ENCODE measurements at places on chromosomes 3 and 15.

DNA sequence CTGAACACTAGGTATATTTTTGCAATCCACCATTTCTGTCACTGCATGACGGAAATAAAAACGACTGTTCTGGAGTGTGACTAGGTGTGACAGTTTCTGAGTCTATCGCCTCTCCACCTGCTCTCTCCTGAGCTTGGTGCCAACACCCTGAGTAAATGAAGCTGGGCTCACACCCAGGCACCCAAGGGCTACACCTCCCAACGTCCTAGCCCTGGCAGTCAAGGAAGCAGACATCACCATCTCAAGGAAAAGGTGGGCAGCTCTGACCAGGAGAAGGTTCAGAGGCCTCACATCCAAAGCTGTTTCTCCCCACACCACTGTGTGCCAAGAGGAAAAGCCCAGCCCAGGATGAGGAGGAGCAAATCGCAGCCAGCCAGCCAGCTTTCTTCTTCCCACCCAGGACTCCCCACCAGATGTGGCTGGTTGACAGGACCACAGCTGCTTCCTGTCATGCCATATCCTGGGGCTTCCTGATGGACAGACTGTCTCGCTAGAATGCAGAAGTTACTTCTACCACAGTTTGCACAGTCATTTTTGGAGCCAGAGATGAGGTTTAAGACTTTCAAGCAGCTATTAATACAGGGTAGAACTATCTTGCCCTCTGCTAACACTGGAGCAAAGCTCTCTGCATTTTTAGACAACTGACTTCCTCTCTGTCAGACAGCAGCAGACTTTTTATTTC is 3.3 kb downstream of the SCAMP2 start:
- no peak for DNase-seq

- no peak for DNase-seq
Observed at GRCh38 chr3:128412180-128413002, 54.3 kb downstream of the DNAJB8 start.

DNA sequence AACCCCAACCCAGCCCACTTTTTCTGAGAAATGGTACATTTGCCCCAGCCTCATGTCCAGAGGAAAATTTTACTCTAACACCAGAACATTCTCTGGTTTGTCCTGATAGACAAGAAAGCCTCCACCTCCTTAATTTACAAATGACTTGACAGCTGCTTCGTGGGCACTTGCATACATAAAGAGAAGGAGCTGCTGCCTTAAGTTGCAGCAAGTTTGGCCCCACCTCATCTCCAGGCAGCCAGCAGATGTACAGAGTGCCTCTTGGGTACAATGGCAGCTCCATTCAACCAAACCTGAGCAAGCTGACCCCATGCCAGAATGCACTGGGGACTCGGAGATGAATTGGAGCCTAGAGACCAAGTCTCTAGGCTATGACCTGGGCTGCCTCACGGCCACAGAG is 6.2 kb upstream of the H1-8 start:
- DNase-seq: no peak

DNA sequence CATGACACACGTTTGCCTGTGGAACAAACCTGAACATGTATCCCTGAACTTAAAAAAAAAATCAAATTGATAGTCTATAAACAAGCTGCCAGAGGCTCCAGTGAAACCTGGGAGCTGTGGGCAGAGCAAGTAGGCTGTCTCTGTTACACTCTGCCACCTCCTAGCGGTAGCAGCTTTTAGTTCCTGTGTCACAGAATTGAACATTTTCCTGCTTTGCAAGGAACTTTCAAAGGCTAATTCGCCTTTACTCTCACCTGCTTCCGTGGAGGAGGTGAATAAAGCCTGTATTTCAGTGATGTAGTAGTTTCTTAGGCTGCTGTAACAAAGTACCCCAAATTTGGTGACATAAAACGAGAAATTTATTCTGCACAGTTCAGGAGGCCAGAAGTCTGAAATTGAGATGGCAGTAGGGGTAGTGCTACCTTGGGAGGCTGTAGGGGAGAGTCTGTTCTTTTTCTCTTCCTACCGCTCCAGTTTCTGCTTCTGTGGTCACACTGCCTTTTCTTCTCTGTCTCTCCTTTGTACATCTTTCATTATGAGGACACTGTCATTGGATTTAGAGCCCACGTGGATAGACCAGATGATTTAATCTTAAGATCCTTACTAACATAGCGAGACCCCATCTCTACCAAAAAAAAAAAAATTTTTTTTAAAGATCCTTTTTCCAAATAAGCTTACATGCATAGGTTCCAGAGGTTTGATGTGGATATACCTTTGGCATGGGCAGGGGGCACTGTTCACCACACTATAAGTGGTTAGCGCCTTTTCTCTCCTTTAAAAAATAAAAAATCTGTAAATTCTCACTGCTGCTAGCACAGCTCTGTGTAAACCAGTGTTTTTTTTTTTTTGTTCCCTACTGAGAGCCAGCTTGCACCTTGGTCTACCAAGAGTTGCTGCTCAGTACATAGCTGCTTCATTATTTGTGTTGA is 25.3 kb downstream of the FBXO22 start:
- no peak for DNase-seq

GRCh38 chr15:51870774-51871173 is 41.3 kb downstream of the TMOD3 start:
- no peak for DNase-seq

DNA sequence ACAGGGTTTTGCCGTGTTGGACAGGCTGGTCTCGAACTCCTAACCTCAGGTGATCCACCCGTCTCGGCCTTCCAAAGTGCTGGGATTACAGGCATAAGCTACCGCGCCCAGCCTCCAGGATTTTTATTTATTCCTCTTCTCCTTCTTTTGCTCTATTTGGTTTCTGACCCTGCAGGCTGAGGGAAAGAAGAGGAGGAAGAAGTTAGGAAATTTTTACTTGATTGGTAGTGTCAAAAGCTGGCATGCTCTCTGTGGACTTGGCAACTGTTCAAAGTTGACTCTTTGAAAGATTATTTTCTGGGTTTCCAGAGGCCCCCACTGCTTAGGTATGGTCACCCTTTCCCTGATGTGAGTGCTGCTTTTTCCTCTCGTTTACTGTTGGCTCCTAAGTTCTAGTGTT is 372.2 kb downstream of the DIPK2A start:
- DNase-seq: no peak

- no peak for DNase-seq
Observed at GRCh38 chr3:190676481-190676880, 162.6 kb downstream of the IL1RAP start.

DNA sequence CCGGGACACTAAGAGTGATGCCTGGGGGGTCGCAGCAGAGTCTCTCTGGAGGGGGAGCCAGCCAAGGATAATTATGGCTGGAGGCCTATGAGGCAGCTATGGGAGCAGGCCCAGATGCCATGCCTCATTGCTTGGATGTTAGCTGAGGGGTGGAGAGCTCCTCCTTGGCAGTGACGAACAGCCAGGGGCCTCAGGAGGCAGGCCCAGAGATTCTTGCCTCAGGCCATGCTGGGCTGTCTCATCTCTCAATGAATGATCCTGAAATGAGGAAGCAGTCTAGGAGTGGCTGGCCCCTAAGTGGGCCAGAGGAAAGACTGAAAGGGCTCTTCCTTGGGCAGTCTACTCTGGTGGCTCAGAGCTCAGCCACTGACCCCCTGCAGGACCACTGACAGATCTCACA is 21.3 kb downstream of the KIF9 start:
- DNase-seq: no peak

DNA sequence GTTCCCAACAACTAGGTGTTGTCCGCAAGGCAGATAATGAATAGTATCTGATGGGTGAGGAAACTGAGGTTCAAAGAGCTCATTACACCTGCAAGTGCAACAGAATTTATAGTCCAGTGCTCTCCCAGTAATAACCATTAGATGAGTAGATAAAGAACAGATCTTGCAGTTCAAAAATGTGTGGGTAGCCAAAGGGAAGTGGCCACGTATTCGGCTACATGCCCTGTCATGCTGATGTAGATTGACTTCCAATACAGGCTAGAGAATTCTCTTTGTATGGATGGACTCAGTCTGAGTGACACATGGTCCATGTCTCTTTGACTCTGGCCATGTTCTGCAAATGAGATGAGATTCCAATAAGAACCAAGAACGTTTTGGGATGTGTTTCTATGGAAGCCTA is 187.9 kb upstream of the LPP start:
- no peak for DNase-seq

DNA sequence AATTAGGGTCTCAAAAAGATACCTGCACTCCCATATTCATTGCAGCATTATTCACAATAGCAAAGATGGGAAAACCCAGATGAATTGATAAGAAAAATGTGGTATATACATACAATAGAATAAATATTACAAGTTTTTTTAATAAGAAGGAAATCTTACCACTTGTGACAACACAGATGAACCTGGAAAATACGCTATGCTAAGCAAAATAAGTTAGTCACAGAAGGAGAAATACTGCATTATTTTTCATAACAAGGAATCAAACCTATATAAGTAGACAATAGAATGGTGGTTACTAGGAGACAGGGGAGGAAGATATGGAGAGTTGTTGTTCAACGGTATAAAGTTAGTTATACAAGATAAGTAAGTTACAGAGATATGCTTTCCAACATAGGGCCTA is 130.0 kb downstream of the GSK3B start:
- no peak for DNase-seq

- DNase-seq: no peak
Observed at GRCh38 chr3:144816323-144816722, 844.7 kb downstream of the DIPK2A start.

- DNase-seq: peak; percentile 59
Observed at GRCh38 chr3:28940530-28940929, 340.3 kb upstream of the RBMS3 start.

GRCh38 chr3:109018828-109019227 is 65.1 kb upstream of the GUCA1C start:
- no peak for DNase-seq

GRCh38 chr15:32029862-32030781 is at the start of gene CHRNA7:
CHRNA7 (plus strand) TSS chr15:32030515; CDS start chr15:32030595, 80 bp downstream.
- no peak for DNase-seq

GRCh38 chr3:45657853-45658252 is 31.3 kb upstream of the SACM1L start:
- DNase-seq: no peak

DNA sequence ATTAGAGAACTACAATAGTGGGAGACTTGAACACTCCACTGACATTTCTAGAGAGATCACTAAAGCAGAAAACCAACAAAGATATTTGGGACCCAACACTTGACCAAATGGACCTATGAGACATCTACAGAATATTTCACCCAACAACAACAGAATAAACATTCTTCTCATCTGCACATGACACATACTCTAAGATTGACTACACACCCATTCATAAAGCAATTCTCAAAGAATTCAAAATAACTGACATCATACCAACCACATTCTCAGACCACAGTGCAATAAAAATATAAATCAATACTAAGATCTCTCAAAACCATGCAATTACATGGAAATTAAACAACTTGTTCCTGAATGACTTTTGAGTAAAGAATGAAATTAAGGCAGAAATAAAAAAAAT is 473.7 kb downstream of the LPP start:
- peak; percentile 29 for DNase-seq

- peak; percentile 59 for DNase-seq
Observed at GRCh38 chr3:71310359-71310979, 273.1 kb downstream of the FOXP1 start.

GRCh38 chr3:90007778-90008499 is 900.5 kb downstream of the EPHA3 start:
- DNase-seq: no peak

- DNase-seq: no peak
Observed at GRCh38 chr3:31364188-31364587, 168.5 kb upstream of the STT3B start.

- DNase-seq: no peak
Observed at GRCh38 chr3:107969994-107970819, 120.6 kb downstream of the CD47 start.

- no peak for DNase-seq
Observed at GRCh38 chr15:93035953-93036810, 52.8 kb downstream of the RGMA start.

DNA sequence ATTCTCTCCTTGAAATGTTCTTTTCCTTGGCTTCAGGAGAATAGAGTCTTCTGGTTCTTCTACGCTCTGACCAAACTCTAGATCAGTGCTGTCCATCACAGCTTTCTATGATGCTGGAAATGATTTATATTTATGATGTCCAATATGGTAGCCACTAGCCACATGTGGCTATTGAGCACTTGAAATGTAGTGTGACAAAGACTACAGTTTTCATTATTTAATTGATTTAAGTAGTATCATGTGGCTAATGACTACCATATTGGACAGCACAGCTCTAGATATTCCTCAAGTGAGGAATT is 2.9 kb downstream of the LNP1 start:
- DNase-seq: no peak

GRCh38 chr3:44098656-44099415 is 142.8 kb upstream of the TOPAZ1 start:
- DNase-seq: no peak

DNA sequence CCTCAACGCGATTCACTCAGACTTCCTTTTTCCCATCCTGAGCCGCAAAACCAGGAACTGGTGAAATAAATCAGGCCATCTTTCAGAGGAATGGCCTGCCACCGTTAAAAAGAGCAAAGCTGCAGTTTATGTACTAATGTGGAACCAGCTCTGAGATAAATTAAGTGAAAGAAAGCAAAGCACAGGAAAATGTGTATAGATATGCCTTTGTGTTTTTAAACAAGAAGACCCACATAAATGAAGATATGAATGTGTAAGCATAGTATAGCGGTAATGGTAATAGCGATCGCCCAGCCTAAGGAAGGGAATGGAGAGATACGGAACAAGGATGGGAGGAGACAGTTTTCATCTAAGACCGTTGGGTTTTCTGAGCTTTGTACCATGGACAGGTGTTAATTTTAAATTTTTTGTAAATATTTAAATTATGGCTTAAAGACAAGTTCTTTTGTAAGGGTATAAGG is 30.8 kb upstream of the RPN1 start:
- DNase-seq: no peak

DNA sequence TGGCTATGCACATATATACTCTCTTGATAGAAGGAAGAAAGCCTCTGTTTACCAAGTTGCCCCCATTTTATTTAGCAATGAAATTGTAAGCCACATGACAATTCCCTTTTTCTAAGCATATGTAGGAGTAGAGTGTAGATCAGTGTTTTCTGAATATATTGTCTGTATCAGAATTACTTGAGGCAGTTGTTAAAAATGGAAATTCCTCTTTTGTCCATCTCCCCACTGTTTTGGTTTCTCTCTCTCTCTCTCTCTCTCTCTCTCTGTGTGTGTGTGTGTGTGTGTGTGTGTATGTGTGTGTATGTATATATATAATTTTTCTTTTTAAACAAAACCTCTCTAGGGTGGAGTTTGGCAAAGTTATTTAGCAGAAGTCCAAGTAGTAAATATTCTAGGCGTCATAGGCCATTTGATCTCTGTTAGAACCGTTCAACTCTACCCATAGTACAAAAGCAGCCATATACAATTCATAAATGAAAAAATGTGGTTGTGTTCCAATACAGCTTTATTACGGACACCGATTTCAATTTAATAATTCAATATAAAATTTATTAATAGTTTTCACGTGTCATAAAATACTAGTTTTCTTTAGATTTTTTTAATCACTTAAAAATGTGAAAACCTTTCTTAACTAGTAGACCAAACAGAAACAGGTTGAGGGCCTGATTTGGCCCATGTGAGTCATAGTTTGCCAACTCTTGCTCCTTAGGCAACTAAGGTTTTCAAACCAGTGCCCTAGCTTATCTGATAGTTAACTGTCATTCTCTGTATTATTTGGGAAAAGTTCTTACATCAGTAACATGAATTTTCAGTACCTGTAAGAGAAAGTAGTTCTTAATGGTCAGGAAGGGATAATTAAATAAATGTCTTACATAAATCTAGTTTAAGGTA is 39.8 kb downstream of the UBE2E1 start:
- no peak for DNase-seq

- no peak for DNase-seq
Observed at GRCh38 chr15:88894819-88895767, at the start of gene HAPLN3. HAPLN3 (minus strand) TSS chr15:88895544; CDS start chr15:88887298, 8,246 bp downstream.
